ENCODE measurements at places on chromosomes 12 and 14. TPM values are rescaled to one million over a fixed set of nuclear protein-coding genes. Genes with fewer than 3 reads are reported as not detected.

The PZP gene
- total RNA-seq, result not detected

GRCh38 chr14:94165744-94166143 lies 8.4 kb upstream of the PPP4R4 start:
- no peak overlapping the region for H3K4me3 ChIP-seq
- H3K36me3 ChIP-seq, result no peaks in the 10 kb centered on the region
- H3K27me3 ChIP-seq, result peaks cover 12% of the 10 kb centered on the region
- no peak overlapping the region for H3K27ac ChIP-seq
- no peak for DNase-seq

GRCh38 chr14:71236487-71236886 lies 329.2 kb downstream of the PCNX1 start:
- H3K4me3 ChIP-seq, result no peak overlapping the region
- DNase-seq, result no peak
- no peaks in the 10 kb centered on the region for H3K4me1 ChIP-seq
- H3K27ac ChIP-seq, result no peak overlapping the region

GRCh38 chr14:93546642-93547041 lies 115.9 kb downstream of the UNC79 start:
- H3K36me3 ChIP-seq, result no peaks in the 10 kb centered on the region
- no peaks in the 10 kb centered on the region for H3K4me1 ChIP-seq
- H3K27me3 ChIP-seq, result no peaks in the 10 kb centered on the region
- no peak overlapping the region for H3K27ac ChIP-seq
- H3K4me3 ChIP-seq, result no peak overlapping the region

The NAV3 gene
- 50.3 TPM for total RNA-seq

DNA sequence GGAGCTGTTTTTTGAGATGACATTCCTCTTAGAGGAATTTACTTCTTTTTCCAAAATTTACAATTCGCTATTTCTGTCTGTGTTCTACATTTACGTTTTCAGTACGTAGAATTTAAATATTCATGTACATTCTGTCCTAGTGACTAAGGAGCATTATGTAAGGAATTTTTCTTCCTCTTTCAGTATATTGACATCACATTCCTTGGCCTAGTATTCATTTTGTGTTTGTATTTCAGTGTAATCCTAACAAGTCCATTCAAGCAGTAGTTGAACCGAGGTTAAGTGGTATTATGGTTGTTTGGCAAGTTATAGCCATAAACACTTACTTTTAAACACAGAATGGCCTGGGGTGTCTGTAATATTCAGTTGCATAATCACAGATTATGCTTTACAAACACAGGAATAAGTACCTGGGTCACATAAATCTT lies 465.2 kb downstream of the PCNX1 start:
- H3K36me3 ChIP-seq, result no peaks in the 10 kb centered on the region
- no peaks in the 10 kb centered on the region for H3K4me1 ChIP-seq
- H3K27me3 ChIP-seq, result no peaks in the 10 kb centered on the region
- DNase-seq, result peak; percentile 87
- no peak overlapping the region for H3K4me3 ChIP-seq
- peak overlapping the region; percentile 39 for H3K27ac ChIP-seq

DNA sequence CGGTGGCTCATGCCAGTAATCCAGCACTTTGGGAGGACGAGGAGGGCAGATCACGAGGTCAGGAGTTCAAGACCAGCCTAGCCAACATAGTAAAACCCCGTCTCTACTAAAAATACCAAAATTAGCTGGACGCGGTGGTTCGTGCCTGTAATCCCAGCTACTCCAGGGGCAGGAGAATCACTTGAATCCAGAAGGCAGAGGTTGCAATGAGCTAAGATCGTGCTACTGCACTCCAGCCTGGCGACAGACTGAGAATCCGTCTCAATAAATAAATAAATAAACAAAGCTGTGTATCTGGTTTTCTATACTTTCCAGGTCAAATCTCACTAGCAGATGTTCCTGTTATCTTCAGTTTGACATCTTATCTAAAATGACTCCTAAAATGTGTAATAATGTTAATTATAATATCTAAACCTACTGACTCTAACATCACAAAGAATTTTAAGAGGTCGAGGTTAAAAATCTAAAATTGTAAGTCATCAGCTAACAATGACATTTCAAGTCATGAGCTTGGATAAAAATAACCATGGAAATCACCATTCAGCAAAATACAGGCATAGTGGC lies 2.4 kb upstream of the SRP54 start:
- DNase-seq, result no peak
- H3K4me3 ChIP-seq, result peak overlapping the region; percentile 66
- no peaks in the 10 kb centered on the region for H3K36me3 ChIP-seq
- peaks cover 3% of the 10 kb centered on the region for H3K4me1 ChIP-seq
- H3K27me3 ChIP-seq, result no peaks in the 10 kb centered on the region
- peak overlapping the region; percentile 95 for H3K27ac ChIP-seq

- no peaks in the 10 kb centered on the region for H3K4me1 ChIP-seq
- no peak overlapping the region for H3K4me3 ChIP-seq
- H3K27me3 ChIP-seq, result no peaks in the 10 kb centered on the region
- H3K36me3 ChIP-seq, result no peaks in the 10 kb centered on the region
- no peak for DNase-seq
Observed at GRCh38 chr14:101134161-101134631, 230.7 kb upstream of the RTL1 start.

The INSM2 gene
- total RNA-seq, result not detected

The WIF1 gene
- total RNA-seq, result not detected

Measured in fibroblast of lung (primary cell).